Activated T-helper 1 cell treated with anti-CD3 and anti-CD28 coated beads, Interleukin-12 subunit alpha, Interleukin-12 subunit beta, Interleukin-2, Interleukin-4 antibody, amounts not matched to agents 30 ng/mL and 10 ng/mL and 1 ng/mL, durations not matched to agents 14 hours and 24 hours and 36 hours (primary cell): ENCODE measurements at places on chromosomes 11 and 22.

DNA sequence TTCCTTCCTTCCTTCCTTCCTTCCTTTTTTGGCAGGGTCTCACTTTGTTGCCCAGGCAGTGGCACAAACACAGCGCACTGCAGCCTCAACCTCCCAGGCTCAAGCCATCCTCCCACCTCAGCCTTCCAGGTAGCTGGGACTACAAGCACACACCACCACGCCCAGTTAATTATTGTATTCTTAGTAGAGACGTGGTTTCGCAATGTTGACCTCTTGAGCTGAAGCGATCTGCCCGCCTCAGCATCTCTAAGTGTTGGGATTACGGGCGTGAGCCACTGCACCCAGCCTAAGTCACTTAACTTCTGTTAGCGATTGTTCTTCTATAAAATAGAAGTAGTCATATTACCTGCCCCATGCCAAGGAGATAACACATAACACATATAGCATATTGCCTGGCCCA, 2.8 kb upstream of the SYTL2 start:
- peaks cover 2% of the 10 kb centered on the region for H3K27me3 ChIP-seq
- DNase-seq, result no peak
- H3K4me3 ChIP-seq, result peak overlapping the region; percentile 5
- peaks cover 9% of the 10 kb centered on the region for H3K36me3 ChIP-seq
- H3K4me1 ChIP-seq, result peaks cover 38% of the 10 kb centered on the region
- no peak overlapping the region for H3K27ac ChIP-seq

DNA sequence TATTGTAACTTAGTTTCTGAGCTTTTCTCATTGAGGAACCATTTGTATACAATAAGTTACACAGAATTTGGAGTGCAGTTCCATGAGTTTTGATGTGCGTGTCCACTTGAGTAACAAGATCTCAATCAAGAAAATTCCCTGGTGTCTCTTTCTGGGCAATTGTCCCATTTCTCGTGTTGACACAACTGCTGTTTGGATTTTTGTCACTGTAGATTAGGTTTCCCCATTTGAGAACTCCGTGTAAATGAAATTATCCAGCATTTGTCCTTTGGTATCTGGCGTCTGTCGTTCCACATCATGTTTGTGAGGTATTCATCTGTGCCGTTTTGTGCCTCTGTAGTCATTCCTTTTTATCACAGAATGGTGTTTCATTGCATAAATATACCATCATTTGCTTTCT, 547.0 kb downstream of the TBC1D22A start:
- peaks cover 4% of the 10 kb centered on the region for H3K27me3 ChIP-seq
- no peak for DNase-seq
- H3K36me3 ChIP-seq, result no peaks in the 10 kb centered on the region
- H3K27ac ChIP-seq, result no peak overlapping the region
- no peaks in the 10 kb centered on the region for H3K4me1 ChIP-seq
- no peak overlapping the region for H3K4me3 ChIP-seq

DNA sequence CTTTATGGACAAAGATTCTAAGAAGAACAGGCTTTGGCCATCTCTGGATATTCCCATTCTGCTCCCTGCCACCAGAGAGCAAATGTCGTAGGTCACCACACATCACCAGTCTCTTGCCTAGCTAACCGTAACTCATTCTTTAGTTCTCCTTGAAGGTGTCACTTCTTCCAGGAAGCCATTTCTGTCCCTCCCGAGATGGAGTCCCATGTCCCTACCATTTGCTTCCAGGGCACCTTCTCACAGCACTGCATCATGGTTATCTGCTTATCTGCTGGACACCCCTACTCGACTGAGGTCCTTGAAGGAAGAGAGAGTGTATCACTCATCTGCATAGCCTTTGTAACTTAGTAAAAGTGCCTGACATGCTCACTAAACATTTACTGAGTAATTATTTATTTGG, 47.6 kb downstream of the FAM83F start:
- H3K27me3 ChIP-seq, result peaks cover 10% of the 10 kb centered on the region
- DNase-seq, result no peak
- H3K27ac ChIP-seq, result no peak overlapping the region
- no peaks in the 10 kb centered on the region for H3K36me3 ChIP-seq
- H3K4me3 ChIP-seq, result no peak overlapping the region

GRCh38 chr22:24727218-24727851, 47.2 kb downstream of the PIWIL3 start:
- H3K36me3 ChIP-seq, result no peaks in the 10 kb centered on the region
- H3K27ac ChIP-seq, result no peak overlapping the region
- peaks cover 4% of the 10 kb centered on the region for H3K27me3 ChIP-seq
- H3K4me3 ChIP-seq, result no peak overlapping the region
- no peak for DNase-seq

GRCh38 chr11:124633355-124633754, 10.7 kb downstream of the TBRG1 start:
- H3K27me3 ChIP-seq, result no peaks in the 10 kb centered on the region
- no peaks in the 10 kb centered on the region for H3K4me1 ChIP-seq
- peaks cover 48% of the 10 kb centered on the region for H3K36me3 ChIP-seq
- DNase-seq, result no peak
- no peak overlapping the region for H3K27ac ChIP-seq

DNA sequence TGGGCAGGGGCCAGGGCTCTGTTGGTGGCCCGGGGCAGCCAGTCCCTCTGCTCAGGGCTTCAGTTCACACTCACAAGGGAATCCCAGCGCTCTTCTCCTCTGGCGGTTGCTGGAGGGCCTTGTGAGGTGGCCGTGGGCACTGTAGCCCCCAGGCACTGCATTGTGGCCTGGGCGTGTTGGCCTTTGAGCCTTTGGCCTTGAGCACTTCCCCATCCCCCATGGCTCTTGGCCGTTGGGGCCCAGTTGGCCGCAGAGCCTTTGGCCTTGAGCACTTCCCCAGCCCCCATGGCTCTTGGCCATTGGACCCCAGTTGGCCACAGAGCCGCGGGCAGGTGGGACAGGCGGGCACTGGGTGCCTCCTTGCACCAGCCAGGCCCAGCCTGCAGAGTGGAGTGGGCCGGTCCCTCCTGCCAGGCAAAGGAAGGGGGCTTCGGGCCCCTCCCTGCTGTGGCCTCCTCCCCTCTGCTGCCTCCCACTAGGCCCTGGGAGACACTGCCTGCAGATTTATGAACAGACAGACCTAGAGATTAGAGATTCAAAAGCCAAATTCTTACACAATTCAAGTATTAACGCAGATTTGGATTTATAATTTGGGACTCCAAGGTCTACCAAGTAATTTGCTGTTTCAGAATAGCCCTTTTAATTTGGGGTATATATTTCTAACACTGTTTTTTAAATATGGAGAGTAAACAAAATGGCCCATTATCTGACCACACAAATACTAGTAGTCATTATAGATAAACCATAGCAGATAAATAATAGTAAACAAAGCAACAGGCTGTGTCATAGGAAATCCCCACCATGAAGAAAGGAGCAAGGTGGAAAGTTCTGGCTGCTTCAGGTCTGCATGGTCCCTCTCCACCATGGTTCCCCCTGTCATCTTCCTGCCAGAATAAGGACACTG, 18.2 kb upstream of the TXNRD2 start:
- H3K36me3 ChIP-seq, result no peaks in the 10 kb centered on the region
- H3K27me3 ChIP-seq, result no peaks in the 10 kb centered on the region
- H3K27ac ChIP-seq, result no peak overlapping the region
- H3K4me3 ChIP-seq, result no peak overlapping the region
- H3K4me1 ChIP-seq, result peaks cover 7% of the 10 kb centered on the region

- H3K36me3 ChIP-seq, result no peaks in the 10 kb centered on the region
- no peak overlapping the region for H3K27ac ChIP-seq
- H3K4me1 ChIP-seq, result no peaks in the 10 kb centered on the region
- peaks cover 2% of the 10 kb centered on the region for H3K27me3 ChIP-seq
- no peak overlapping the region for H3K4me3 ChIP-seq
These were observed 9.5 kb upstream of the LINC01488 start for GRCh38 chr11:69471729-69472540.

DNA sequence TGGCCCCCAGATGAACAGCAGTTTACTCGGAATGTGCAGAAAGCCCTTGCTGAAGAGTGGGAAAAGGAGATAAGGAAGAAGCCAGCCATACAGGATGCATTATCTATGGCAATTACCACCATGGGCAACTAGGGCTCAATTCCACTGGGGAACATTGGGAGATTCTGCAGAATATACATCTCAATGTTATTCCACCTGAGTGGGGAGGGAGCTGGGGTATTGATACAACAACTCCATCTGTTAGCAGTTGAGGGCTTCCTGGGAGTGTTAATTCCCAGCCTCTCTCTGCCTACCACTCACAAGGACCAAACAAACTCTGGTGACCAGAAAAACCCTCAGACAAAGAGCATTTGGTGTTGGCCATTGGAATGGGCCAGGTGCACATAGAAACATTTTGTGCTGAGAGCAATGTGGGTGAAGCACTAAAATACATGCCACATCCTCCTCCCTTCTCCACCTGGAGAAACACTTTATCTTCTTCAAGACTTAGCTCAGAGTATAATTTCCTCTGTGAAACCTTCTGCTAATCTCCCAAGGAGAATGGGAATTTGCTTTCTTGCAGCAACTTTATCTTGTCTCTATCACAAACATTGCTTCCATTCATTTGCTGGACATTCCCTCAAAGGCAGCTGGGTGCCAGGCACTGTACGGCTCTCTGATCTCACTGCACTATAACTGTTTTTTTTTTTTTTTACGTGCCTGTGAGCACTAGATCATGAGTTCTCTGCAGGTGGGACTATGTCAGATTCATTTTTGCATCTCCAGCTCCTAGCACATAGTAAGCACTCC, 292.2 kb downstream of the MN1 start:
- H3K27me3 ChIP-seq, result no peaks in the 10 kb centered on the region
- no peaks in the 10 kb centered on the region for H3K4me1 ChIP-seq
- H3K4me3 ChIP-seq, result no peak overlapping the region
- no peak for DNase-seq

DNA sequence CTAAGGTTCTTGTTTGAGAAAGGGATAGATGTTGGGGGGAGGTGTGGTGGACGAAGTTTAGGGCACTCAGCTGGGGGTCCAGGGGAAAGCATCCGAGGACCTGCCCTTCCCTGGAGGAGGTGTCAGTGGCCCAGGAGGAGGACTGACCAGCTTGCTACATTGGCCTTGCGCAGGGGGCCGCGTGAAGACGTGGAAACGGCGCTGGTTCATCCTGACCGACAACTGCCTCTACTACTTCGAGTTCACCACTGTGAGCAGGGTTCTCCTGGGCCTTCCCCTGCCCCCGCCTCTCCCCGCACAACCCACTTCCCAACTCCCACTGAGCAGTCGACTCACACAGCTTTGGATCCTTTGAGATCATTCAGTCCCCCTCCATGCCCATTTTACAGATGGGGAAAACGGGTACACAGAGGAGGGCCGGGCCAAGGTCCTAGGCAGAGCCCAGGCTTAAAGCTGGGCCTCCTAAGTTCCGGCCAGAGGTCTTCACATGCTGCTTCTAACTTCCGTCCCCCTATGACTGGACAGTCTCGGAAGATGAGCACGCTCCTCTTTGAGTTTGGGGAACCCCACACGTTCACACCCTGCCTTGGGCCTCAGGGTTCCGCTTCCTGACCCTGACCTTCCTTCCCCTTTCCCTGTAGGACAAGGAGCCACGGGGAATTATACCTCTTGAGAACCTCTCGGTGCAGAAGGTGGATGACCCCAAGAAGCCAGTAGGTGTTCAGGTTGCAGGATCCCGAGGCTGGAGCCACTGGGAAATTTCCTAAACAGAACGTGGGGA, 28.7 kb downstream of the CYTH4 start:
- H3K4me3 ChIP-seq, result no peak overlapping the region
- H3K36me3 ChIP-seq, result peaks cover 47% of the 10 kb centered on the region
- H3K27ac ChIP-seq, result no peak overlapping the region
- peaks cover 83% of the 10 kb centered on the region for H3K4me1 ChIP-seq

DNA sequence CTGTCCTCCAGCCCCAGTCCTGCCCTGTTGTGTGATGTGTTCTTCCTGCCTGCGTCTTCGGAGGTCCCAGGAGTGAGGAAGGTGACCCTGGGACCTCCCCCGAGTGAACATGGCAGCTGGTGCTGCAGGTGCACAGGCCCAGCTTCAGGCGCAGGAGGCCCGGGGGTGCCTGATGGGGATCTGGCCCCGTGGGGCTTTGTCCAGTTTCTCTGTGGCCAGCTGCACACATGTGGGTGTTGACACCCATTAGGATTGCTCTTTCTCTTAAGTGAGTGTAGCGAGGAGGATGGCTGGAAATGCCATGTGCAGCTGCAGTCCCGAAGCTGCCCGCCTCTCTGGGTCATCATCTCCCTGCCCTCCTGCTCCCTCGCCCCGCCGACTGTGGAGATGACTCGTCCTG, 1279.7 kb downstream of the BRD1 start:
- no peaks in the 10 kb centered on the region for H3K27me3 ChIP-seq
- H3K4me1 ChIP-seq, result no peaks in the 10 kb centered on the region
- H3K36me3 ChIP-seq, result no peaks in the 10 kb centered on the region
- no peak overlapping the region for H3K27ac ChIP-seq
- H3K4me3 ChIP-seq, result no peak overlapping the region

GRCh38 chr11:126544108-126545056, 188.9 kb downstream of the ST3GAL4 start:
- no peak overlapping the region for H3K27ac ChIP-seq
- no peak for DNase-seq
- H3K36me3 ChIP-seq, result no peaks in the 10 kb centered on the region
- H3K27me3 ChIP-seq, result peaks cover 10% of the 10 kb centered on the region
- H3K4me3 ChIP-seq, result no peak overlapping the region
